GM18507 (cell line): ENCODE measurements at places on chromosomes 5 and 9.

- no peak for DNase-seq
Observed at GRCh38 chr9:104025104-104025503, 69.0 kb upstream of the SMC2 start.

- no peak for DNase-seq
Observed at GRCh38 chr5:76455531-76456133, 52.5 kb downstream of the IQGAP2 start.

GRCh38 chr9:38388283-38389223 is 3.9 kb upstream of the ALDH1B1 start:
- DNase-seq, result no peak

DNA sequence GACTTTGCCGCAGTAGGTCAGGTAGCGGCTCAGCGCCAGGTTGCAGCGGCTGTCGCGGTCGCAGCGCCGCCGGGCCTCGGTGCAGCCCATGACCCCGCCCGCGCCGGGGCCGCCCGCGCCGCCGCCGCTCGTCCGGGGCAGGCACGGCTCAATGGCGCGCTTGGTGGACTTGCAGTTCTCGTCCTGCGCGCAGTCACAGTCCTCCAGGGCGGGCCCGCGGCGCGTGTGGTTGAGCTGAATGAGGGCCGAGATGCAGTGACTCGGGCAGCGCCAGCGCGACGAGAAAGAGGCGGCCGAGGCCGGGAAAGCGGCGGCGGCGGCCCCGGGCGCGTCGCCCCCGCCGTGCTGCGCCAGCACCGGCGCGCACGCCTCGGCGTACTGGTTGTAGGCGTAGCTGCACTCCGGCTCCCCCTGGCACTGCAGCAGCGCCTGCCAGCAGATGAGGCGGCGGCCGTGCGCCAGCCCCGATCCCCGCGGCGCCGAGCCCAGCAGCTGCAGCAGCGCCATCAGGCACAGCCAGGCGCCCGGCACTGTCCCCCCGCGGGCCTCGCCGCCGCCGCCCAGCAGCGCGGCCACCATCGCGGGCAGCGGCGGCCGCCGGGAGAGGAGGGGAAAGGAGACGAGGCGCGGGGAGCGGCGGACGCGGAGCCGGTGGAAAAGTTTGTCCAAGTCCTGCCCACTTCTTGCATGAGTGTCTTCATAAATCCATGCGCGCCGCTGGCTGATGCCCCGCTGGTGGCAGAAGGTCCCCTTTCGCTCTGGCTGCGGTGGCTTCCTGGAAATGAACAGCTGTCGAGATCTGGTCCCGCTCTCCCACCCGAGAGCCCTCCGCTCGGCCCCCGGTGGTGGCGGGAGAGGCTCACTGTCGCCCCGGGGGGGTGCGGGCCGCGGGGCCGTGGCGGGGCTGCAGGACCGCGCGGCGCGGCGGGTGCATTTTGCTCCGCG is 833 bp downstream of the GAS1 start:
- no peak for DNase-seq

DNA sequence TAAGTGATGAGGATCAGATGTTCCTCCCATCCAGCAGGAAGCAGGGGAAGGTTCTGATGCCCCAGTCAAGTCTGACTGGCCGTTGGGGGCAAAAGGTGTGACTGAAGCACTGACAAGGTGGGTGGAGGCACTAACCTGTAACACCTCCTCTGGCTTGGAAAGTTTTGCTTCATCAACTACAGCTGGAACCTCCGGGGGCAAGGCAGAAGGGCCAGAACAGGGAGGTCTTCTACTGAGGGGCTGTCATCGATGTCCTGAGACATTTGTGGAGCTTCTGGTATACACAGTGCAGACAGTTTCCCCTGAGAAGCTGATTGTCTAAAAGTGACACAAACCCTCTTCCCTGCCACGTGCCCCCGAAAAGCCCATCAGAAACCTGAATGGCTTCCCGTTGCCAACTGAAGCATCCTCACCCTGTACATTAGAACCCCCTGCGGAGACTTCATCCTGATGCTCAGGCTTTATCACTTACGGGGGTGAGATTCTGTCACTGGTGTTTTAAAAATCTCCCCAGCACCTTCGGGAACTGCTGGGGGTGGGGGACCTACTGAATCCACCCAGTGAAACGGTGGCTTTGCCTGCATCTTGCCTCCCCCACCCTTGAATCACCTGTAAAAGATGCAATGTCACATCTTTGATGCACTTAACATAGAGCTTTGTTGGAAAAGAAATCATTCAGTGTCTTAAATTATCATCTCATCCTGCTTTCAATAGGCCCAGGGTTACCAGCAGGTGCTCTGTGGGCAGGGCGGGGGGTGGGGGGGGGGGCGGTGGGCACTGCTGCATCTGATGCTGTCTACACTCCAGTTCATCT is 24.6 kb downstream of the TRAF1 start:
- no peak for DNase-seq

DNA sequence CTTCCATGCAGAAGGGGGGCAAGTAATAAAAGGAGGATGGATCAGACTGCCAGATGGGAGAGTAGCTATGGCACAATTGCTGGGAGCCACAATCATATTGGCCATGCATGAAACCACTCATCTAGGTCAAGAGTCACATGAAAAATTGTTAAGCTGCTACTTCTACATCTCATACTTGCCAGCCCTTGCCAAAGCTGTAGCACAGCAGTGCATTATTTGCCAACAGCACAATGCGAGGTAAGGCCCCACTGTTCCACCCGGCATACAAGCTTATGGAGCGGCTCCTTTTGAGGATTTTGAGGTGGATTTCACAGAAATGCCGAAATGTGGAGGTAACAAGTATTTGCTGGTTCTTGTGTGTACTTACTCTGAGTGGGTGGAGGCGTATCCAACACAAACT is 109.9 kb upstream of the EPB41L4A start:
- DNase-seq, result no peak

- no peak for DNase-seq
Observed at GRCh38 chr5:69493396-69494133, 975 bp downstream of the OCLN start.

GRCh38 chr5:126220725-126221124 is 202.5 kb upstream of the GRAMD2B start:
- no peak for DNase-seq

GRCh38 chr5:24789611-24790351 is 145.0 kb upstream of the CDH10 start:
- DNase-seq, result no peak

GRCh38 chr9:10700291-10700690 is 87.5 kb upstream of the PTPRD start:
- DNase-seq, result no peak

DNA sequence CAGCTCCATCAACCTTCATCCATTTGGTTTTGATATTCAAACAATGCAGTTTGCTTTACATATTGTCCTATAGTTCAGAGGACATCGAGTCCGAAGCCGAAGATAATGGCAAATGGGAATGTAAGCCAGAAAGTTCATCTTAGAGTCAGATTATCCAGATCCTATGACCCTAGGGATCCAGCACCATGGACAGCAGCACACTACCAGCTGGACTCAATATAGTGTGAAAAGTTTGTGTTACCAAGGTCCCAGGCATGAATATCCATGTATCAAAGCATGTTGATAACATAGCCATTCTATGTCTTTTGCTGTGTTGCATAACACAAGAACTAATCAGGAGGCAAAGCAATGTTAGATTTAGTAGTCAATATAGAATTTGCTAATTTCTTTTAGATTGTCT is 46.3 kb downstream of the FSTL4 start:
- no peak for DNase-seq

- DNase-seq, result no peak
Observed at GRCh38 chr9:108109927-108110690, 620.5 kb upstream of the KLF4 start.

DNA sequence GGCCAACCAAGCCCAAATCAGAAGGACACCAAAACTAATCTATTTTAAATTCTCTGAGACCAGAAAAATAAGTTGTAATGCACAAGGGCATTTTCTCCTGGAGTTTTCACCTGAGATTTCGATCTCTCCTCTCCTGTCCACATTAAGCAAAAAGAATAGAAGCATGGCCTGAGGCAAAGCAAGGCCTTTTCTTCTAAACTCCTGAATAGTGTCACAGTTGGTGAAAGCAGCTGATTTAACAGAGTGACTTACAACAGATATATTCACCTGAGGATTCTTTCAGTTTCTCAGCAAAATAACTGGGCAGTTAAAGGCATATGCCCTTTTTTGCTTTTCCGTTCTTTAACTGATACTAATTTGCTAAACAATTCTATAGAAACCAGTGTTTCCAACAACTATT is 547.7 kb downstream of the EFNA5 start:
- DNase-seq, result no peak

GRCh38 chr9:22416692-22417060 is 29.9 kb upstream of the DMRTA1 start:
- DNase-seq, result no peak

GRCh38 chr9:76290555-76290954 is 103.7 kb downstream of the RFK start:
- no peak for DNase-seq

DNA sequence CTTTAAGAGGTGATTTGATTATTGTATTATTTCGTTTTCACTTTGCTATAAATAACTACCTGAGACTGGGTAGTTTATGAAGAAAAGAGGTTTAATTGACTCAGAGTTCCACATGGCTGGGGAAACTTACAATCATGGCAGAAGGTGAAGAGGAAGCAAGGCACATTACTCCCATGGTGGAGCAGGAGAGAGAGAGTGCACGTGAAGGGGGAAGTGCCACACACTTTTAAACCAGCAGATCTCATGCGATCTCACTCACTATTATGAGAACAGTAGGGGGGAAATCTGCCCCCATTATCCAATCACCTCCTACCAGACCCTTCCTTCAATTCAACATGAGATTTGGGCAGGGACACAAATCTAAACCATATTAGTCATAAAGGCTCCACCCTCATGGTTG is 36.1 kb upstream of the NDFIP1 start:
- no peak for DNase-seq

DNA sequence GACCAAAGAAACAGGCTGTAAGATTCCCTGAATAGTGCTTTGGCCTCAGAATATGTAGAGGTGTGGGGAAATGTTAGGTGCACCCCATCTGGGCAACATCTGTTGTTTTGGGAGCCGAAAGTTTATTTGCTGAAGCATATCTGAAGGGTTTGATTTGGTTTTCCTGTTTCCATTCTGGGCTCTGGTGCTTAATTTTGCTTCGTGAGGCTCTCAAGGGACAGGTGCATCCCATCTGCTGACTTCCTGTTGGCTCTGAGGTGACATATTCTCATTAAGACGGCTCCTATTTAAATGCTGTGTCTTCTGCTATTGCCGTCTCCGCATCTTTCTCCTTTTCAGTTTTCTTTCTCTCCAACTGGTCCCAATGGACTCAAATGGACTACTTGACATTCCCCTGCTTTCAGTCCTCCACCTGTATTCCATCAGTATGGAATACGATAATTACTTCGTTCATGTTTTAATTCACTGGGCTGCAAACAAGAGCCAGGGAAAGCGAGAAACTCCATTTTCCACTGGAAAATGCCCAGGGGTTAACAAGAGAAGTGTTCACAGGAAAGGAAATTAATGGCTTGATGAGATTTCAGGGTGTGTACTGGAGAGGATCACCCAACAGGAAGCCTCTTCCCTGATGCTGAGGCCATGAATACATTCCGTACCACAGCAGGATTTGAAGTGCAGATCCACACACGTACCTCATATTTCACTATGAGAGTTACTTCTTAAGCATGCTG is 104.0 kb downstream of the MTX3 start:
- no peak for DNase-seq

DNA sequence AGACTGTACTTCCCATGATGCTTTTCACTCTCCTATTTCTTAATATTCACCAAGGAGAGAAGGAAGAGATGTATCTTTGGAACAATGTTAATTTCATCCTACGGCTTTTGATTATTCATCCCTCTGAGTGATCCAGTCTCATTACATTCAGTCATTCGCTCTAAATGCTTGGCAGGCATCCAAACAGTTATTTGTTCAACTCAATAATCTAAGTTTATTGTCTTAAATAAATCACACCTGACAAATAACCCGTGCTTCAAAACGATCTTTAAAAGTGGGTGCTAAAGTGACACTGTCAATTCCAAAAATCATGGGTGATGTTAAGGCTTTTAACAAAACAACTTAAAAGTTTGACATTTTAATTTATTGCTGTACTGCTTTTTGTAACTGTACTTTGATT is 233.1 kb downstream of the RASEF start:
- DNase-seq, result no peak

DNA sequence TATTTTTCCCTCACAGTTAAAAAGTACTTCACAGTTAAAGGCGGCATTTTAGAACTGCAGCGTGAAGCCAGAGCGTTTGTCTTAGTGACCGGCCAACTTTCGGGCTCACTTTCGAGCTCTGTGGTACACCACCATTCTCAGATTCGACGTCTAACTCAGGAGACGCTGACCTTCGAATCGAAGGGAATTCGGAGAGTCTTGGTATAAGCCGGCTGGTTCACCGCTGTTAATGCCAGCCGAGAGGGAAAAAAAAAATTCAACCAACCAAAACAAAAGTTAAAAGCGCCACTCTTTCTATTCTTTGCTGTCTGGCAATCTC is 544 bp upstream of the SNX24 start:
- DNase-seq, result peak; percentile 12

DNA sequence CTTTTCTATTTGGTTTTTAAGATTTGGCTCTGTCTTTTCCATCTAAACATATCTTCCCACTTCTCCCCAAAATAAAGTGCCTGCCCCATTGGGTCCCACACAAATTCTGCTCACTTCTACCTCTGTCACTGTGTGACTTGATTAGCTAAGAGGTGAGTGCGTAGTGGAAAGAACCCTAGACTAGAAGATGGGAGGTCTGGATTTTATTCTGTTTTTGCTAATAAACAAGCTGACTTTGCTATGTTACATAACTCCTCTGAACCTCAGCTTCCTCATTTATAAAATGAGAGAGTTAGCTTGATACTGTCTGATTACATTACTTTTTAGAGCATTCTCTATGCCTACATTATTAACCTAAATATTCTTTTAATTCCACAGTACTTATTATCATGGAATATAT is 51.3 kb upstream of the PTGER4 start:
- DNase-seq, result no peak

DNA sequence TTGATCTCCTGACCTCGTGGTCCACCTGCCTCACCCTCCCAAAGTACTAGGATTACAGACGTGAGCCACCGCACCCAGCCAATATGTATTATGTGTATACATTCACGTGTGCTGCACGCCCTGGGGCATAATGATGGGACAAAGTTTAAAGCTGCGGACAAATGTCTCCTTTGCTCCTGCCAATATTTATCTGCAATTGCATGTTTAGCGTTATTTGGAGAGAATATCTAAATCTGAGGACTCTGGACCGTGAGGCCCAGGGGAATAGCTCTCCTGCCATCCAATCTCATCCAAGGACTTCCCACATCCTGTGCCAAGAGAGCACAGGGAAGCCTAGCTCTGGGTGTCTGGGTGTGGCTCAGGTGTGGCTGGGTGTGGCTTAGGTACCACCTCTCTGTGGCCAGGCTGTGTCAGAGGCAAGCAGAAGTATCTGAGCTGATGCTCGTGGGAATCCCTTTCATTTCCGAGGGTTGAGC is 6.9 kb upstream of the BOD1 start:
- DNase-seq, result no peak

DNA sequence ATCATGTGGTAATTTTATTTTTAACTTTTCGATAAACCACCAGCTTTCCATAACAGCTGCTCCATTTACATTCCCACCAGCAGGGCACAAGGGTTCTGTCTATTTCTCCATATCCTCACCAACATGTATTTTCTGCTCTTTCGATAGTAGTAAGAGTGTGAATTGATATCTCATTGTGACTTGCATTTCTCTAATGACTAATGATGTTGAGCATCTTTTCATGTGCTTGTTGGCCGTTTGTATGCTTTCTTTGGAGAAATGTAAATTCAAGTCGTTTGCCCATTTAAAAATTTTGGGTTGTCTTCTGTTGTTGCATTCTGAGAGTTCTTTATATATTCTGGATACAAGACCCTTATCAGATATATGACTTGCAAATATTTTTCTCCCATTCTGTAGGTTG is 45.9 kb downstream of the PSD2 start:
- DNase-seq, result no peak
